NCI-H1105 (cell line): ENCODE measurements at places on chromosomes 7 and 10.
A peak's percentile ranks its signal among the peaks of the same experiment; 100 is the strongest.

DNA sequence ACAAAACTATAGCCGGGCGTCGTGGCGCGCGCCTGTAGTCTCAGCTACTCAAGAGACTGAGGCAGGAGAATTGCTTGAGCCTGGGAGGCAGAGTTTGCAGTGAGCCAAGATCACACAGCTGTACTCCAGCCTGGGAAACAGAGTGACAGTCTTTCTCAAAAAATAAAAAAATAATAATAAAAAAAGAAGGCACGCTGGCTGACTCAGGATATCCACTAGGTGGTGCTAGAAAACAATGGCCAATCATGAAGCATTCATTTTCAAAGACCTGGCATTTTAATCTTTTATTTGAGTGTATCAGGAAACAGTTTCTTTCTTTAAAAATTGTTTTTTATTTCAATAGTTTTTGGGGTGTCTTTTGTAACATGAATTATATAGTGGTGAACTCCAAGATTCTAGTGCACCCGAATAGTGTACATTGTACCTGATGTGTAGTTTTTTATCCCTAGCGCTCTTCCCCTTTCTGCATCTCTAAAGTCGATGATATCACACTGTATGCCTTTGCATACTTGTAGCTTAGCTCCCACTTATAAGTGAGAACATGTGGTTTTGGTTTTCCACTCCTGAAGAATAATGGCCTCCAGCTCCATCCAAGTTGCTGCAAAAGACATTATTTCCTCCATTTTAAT, 88.6 kb downstream of the LYZL1 start:
- DNase-seq: no peak

DNA sequence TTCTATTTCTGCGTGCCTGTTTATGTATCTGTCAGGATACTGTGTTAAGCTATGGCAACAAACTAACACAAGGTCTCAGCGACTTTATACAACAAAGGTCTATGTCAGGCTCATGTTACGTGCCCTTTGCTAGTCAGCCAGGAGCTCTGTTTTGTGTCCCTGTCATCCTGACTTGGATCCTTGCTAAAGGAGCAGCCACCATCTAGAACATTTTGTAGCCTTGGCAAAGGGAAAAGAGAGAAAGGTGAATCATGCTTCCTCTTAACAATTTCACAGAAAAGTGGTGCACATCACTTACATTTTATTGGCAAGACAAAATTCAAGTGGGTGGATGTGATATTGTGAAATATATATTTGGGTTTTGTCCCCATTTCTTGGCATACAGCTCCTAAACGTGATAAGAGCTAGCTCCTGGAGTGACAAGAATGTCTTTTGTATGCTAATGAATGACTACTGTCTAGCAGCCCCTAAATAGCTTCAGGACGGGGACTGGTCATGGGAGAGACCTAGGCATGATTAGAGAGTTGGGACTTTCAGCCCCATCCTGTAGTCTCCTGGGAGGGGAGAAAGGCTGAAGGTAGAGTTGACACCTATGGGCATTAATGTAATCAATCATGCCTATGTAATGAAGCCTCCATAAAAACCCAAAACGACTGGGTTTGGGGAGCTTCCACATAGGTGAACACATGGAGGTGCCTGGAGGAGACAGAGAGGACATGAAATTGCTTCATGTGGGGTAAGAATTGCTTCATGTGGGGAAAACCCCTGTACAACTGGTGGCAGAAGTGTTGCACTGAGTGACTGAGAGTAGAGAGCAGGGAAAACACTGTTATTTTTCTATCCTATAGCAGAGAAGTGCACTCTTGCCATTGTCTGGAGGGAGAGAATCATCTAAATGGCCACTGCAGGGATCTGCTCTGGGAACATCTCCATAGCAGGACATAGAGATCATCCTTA, 33.0 kb downstream of the MRPL32 start:
- DNase-seq: no peak

DNA sequence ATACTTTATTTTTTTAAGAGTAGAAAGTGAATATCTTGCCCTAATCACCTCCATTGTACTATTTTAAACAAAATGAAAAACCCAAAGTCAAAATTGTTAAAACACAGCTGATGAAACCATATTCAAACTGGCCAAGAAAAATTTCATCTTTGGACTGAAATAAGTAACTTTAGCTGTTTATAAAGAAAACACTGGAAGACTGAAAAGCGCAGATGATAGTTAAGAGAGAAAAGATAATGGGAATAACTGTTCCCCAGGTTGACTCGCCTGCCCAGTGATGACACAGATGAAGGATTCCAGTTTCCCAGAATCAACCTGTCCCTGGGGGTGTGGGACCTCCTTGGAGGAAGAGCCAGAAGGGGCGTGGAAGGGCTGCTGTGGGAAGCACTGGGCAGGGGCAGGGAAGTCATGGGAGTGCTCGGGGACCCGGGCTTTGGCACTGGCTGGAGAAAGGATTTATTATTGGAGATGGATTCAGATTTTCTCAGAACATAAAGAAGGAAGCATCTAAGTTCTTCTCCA, 43.1 kb downstream of the DENND2A start:
- no peak for DNase-seq

DNA sequence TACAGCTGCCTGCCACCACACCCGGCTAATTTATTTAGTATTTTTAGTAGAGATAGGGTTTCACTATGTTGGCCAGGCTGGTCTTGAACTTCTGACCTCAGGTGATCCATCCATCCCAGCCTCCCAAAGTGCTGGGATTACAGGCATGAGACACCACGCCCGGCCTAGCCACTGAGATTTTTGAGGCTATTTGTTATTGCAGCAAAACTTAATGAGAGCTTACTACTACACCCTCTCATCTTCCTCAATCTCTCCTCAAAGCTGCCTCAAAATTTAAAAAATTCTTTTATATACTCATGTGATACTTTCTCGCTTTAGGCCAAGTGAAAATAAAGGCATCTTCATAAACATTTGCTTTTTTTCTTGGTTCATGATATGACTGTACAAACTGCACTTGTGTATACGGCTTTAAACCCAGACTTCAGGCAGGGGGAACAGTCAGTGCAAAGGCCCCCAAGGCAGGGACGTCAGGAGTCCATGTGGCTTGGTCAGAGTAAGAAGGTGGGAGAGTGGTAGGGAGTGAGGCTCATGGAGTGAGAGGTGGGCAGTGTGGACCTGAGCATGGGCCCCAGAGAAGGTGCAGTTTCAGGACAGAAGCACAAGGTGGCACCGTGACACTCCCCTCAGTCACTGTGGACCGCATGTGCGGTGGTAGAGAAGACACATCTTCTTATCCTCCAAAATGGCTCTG, 55.5 kb downstream of the SYPL1 start:
- peak; percentile 68 for DNase-seq

DNA sequence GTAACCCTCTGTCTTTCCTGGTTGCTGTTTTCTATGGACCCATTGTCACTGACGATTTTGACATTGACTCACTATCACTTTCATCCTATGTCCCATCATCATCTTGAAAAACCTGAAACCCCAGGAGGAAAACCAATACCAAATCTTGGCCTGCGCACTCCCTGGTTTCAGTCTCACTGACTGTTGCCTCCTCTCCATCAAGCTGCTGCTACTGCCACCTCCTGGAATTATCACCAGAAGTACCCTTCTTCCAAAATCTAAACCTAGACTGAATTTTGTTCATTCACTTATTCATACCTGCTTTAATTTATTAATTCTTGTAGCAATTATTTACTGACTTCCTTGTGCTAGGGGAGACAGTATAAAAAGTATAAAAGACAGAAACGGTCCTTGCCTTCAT, 44.5 kb upstream of the ACBD5 start:
- DNase-seq: no peak

- no peak for DNase-seq
Observed at GRCh38 chr10:4556527-4556926, 269.5 kb upstream of the AKR1E2 start.

- no peak for DNase-seq
Observed at GRCh38 chr7:21193895-21194294, 234.0 kb upstream of the SP4 start.

DNA sequence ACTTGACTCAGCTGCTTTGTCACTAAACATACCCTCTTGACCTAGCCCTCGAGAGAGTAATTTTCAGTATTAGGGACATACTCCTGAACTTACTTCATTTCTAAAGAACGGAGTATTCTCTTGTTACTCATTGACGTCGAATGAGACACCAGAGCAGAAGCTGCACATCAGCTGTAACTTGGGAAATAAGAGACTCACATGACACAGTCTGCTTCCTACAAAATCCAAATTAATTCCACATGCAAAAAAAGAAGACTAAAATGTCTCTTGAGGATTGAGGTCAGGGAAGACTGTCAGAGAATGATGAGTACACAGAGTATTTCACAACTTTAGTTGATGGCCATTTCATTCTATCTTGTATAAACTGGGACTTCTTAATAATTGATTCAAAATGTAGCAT, 114.7 kb upstream of the EGFR start:
- DNase-seq: no peak

- no peak for DNase-seq
Observed at GRCh38 chr10:86363833-86364490, 2.6 kb downstream of the GRID1 start.

GRCh38 chr10:22648547-22648961, 65.8 kb downstream of the PIP4K2A start:
- DNase-seq: no peak

DNA sequence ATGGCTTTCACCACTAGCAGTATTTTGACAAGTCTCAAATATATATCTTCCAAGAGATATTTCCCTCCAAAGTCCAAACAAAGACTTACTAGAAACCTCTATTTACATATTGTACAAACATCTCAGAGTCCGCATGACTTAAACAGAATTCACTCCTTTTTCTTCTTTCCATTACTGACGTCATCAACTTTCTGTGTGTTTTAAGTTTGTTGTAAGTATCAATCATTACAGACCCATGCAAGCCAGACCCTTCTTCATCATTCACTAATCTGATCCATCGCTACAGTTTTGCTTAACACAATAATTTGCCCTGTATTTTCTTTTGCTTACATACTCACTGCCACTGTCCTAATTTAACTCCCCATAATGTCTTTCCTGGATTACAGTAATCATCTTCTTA, 51.9 kb downstream of the SEMA3A start:
- DNase-seq: no peak

DNA sequence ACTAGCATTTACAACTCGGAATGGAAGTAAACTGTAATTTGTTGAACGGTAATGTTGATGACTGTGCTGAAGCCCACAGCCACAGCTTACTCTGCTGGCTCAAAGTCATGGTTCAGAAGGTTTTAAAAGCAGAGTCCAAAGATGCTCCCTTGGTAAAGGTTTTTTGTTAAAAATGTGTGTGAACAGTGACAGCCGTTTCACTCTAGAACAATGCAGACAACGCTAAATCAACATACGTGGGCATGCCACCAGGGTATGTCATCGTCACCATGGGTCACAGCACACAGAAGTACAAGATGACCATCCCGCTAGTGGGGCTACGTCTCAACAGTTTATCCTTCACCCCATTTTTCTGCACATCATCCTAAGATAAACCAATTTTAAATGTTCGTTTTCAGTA, 106.5 kb upstream of the LANCL2 start:
- no peak for DNase-seq

GRCh38 chr7:43653466-43653865, 70.6 kb downstream of the STK17A start:
- DNase-seq: no peak
